Stomach (tissue), 19 donors: ENCODE measurements at places on chromosomes 6 and 20. TPM values are rescaled to one million over a fixed set of nuclear protein-coding genes. Genes with fewer than 3 reads are reported as not detected.
A peak's percentile ranks its signal among the peaks of the same experiment; 100 is the strongest.

Gene CAGE1
- not detected for total RNA-seq

Gene LGSN
- total RNA-seq, result not detected

Gene DLK2
- not detected for total RNA-seq

Gene LY6G6C
- total RNA-seq, result not detected

Gene OR2H2
- not detected for total RNA-seq

Gene ULBP1
- not detected for total RNA-seq

Gene SLC22A7
- not detected for total RNA-seq

GRCh38 chr6:80489911-80490635 is 383.6 kb downstream of the BCKDHB start:
- no peak for DNase-seq

DNA sequence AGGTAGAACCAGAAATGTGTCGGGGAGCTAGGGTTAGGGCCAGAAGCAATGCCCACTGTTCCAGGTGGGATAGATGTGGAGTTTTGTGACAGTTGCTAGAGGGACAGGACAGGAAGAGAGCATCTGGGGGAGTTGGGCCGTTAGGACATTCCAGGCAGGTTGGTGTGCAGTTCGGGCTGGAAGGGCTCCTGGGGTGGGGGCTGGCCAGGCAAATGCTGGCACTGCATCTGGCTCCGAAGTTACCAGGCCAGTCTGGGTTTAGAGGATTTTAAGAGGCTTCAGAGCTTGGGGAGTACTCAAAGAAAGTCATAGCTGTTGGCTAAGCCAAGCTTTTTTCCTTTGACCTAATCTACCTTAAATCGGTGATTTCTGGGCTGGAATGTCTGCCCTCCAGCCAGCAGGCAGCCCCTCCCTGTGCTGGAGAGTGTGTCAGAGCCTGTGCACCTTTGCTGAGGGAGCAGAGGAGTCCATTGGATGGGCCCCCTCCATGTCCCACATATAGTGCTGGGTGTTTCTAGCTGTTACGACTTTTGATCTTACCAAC is 20.8 kb downstream of the PLCG1 start:
- no peak for DNase-seq

GRCh38 chr6:50961611-50962010 is 142.9 kb downstream of the TFAP2B start:
- no peak for DNase-seq

GRCh38 chr6:43916924-43917877 is 147.2 kb downstream of the VEGFA start:
- DNase-seq, result peak; percentile 71

GRCh38 chr6:34657037-34657306 is 39.6 kb downstream of the ILRUN start:
- no peak for DNase-seq

- no peak for DNase-seq
Observed at GRCh38 chr6:69668916-69669315, 127.9 kb downstream of the LMBRD1 start.

DNA sequence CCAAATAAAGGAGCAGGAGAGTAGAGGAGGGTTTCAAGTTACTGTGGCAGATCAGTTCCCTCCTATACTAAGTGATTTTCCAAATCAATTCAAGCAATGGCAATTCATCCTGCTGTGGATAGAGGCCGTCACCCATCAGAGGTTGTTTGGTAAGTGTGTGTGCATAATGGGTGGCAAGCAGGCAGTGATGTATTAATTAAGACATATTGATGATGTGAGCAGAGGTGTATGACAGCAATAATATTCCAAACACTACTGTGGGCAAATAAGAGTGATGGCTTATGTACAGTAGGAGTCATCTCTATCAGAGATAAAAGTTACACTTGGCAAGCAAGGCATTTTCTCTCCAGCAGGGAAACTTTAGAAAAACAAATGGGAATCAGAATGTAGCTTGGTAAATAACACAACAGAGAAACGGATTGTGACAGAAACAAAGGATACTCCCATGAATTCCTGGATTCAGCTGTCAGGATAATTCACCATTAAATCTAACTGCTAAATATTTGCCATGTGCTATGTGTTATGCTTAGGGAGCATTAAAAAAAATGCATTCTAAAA is 196.3 kb downstream of the KHDC1L start:
- no peak for DNase-seq

GRCh38 chr20:25249198-25249931 is 1.5 kb downstream of the PYGB start:
- DNase-seq, result no peak

- peak; percentile 43 for DNase-seq
Observed at GRCh38 chr6:111550953-111551352, 54.7 kb downstream of the TRAF3IP2 start.
